ENCODE measurements at places on chromosomes 6 and 20.
A peak's percentile ranks its signal among the peaks of the same experiment; 100 is the strongest.

- DNase-seq: no peak
Observed at GRCh38 chr6:31901415-31901952, 402 bp downstream of the ZBTB12 start.

DNA sequence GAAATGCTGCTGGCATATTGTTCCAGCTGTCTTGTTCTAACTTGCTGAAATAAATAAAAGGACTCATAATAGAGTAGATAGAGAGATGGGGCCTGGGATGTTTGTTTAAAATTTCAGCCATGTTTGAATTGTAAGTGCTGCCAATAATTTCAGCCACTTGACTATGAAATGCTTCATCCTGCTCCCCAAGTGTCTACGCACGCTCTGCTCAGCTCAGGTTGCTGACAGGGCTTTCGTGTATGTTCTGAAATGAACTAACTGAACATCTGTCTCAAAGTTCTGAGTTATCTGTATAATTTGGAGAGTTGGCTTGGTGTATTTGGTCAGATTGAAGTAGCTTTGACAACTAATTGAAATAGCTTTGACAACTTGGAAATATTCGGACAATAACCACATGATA is 387.8 kb downstream of the BMP2 start:
- DNase-seq: no peak

DNA sequence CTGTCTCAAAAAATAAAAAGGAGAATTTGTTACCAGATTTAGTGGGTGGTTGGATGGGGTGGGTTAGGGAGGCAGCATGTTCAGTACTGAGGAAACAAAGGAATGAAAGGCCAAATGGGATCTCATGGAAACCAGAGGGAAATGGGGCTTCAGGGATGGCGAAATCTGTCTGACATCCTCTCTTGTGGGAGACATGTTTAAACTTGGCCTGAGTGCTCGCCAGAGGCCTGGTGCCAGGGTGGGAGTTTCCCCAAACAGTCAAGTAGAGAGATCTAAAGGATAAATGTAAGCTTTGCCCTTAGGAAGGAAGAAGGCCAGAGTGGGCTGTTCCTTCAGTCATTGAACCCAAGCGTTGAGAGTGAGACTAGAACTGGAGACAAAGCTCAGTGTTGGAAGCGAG is 61.9 kb upstream of the AKIRIN2 start:
- DNase-seq: no peak

DNA sequence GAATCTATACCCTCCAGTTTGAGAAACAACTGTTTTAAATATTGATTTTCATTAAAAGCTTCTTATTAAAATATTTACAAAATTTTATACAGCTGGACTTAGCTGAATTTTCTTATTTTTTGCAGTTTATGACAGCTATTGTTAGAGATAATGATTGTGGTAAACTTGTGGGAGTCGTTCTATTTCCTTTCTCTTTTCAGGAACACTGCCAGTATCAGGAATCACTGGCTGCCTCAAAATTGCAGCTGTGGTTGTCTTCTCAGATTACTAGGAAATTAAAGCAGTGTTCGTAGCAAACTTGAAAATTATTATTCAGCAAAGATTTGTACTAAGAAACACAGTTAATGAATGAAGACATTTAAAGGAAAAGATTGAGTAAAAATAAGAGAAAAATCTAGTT is 311.0 kb downstream of the CENPW start:
- no peak for DNase-seq

DNA sequence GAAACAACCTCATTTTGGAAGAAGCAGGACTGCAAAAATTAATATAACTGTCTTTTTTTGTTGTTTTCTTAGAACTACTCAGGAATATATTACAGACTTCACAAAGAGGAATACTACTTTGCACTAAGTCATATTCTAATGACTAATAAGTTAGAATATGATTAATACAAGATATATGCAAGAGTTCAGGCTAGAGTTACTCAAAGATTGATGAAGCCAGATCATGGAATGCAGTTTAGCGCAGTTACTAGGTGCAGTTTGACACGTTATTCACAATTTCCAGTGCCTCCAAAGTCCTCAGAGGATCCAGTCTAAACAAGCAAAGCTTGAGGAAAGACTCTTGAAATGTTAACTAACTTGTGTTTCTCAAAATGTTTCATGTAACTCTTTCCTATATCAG is 1.2 kb upstream of the MYCT1 start:
- no peak for DNase-seq

DNA sequence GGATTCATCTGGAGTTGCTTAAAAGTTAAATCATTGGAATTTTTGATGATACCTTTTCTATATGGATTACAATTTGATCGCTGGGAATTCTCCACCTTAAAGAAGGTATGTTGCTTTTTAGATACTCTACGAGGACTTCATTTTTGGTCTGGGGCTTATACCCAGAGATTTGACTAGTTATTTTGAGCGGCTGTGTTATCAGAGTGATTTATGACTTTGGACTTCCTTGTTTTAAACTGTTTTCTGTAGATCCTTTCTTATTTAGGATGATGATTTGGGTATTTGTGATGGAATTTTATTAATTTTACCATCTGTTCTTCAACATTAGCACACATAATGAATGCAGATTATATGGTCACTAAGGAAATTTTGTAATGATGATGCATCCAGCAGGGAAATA is 75.2 kb downstream of the SOX4 start:
- DNase-seq: no peak

DNA sequence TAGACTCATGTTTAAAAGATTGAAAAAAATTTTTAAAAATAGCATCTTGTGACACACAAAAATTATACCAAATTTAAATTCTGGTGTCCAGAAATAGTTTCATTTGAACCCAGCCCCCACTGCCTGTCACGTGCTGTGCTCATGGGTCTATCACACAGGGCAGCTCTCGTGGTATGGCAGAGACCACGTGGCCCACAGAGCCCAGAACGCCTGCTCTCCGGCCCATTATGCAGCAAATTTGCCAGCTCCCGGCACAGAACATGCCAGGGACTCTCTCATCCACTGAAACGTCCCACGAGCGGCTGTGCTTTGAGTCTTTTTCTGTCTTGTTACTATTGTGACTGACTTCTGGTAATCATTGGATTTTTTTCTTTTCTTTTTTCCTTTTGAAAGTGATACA is 224.3 kb downstream of the TTLL2 start:
- DNase-seq: no peak

DNA sequence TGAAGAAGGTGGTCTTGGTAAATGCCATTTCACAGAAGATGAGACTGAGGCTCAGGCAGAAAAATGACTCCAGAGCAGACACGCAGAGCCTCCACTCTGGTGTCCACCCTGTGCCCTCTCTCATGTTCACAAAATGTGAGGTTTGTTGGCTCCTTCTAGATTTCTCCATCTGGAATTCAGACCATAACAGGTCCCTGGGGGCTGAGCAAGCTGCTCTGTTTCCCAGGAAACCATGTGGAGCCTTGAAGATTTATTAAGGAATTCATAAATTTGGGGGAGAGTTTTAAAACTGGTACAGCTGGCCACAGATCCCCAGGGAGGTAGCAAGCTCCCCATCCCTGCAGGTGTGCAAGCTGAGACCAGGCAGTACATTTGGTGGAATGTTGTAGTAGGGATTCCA is 38.8 kb upstream of the SIRPA start:
- DNase-seq: peak; percentile 87

DNA sequence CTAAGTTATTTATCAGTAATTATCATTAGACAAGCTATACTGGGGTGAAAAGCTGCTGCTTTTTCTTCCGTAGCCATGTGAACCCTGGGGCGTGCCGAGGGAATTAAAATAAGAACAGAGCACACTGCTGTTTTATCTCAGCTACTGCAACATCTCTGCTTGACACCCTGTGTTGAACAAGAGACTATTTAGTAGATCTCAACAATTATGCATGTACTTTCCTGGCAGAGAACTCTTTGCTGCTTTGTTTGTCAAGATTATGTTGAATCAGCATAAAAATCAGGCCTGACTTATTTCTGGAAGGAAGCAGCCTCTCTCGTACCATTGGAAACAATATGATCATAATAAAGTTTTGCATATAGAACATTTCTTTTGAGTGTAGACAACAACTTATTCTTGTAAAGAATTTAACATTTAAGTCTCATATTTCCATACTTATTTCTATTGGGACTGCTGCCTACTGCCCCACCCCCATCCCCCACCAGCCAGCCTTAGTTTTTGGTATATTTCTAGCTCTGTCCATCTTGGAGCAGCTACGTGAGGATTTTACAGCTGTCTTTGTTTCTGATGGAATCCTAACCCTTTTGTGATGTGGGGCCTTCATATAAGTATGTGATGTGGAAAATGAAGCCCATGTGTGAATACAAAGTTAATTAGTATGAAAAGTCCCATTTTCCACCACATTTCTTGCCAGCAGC is 1011.4 kb downstream of the KIF16B start:
- no peak for DNase-seq

GRCh38 chr20:15742627-15743026 is 830.6 kb downstream of the KIF16B start:
- DNase-seq: no peak

DNA sequence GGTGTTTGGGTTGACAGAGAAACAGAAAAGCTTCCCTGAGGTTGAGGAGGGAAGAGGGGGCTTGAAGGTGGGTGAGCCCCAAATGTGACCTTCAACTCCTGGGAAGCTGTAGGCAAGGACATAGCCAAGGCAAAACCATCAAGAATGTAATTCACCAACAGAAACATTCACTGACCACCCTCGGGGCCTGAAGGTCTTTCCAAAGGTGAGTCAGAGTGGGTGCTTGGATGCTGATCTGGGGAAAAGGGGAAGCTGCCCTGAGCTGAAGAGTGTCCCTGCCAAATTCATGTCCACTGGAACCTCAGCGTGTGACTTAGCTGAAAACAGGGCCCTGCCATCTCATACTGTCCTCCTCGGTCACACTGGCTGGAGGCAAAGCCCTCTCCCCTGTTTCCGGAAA is 234.2 kb upstream of the SULF2 start:
- DNase-seq: no peak

DNA sequence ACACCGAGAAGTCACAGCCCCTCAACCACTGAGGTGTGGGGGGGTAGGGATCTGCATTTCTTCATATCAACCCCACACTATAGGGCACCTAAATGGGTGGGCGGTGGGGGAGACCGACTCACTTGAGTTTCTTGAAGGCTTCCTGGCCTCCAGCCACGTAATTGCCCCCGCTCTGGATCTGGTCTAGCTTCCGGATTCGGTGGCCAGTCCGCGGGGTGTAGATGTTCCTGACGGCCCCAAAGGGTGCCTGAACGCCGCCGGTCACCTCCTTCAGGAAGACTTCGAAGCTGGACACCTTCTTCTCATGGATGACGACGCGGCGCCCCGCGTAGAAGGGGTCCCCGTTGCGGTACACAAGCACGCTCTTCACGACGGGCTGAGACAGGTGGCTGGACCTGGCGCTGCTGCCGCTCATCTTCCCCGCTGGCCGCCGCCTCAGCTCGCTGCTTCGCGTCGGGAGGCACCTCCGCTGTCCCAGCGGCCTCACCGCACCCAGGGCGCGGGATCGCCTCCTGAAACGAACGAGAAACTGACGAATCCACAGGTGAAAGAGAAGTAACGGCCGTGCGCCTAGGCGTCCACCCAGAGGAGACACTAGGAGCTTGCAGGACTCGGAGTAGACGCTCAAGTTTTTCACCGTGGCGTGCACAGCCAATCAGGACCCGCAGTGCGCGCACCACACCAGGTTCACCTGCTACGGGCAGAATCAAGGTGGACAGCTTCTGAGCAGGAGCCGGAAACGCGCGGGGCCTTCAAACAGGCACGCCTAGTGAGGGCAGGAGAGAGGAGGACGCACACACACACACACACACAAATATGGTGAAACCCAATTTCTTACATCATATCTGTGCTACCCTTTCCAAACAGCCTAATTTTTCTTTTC is at the start of gene DCDC2:
DCDC2 (minus strand) TSS at position 724 of the 883 bp plus-strand sequence; CDS start at position 415, 309 bp downstream.
- DNase-seq: no peak

- DNase-seq: no peak
Observed at GRCh38 chr6:106495014-106495413, 134.3 kb downstream of the RTN4IP1 start.

GRCh38 chr6:85273046-85273445 is 176.8 kb upstream of the NT5E start:
- no peak for DNase-seq

GRCh38 chr20:4246428-4246827 is 231.1 kb upstream of the RNF24 start:
- DNase-seq: no peak

GRCh38 chr6:166737261-166737660 is 110.2 kb upstream of the RPS6KA2 start:
- no peak for DNase-seq

GRCh38 chr6:30782425-30783014 is 38.2 kb upstream of the IER3 start:
- DNase-seq: no peak

DNA sequence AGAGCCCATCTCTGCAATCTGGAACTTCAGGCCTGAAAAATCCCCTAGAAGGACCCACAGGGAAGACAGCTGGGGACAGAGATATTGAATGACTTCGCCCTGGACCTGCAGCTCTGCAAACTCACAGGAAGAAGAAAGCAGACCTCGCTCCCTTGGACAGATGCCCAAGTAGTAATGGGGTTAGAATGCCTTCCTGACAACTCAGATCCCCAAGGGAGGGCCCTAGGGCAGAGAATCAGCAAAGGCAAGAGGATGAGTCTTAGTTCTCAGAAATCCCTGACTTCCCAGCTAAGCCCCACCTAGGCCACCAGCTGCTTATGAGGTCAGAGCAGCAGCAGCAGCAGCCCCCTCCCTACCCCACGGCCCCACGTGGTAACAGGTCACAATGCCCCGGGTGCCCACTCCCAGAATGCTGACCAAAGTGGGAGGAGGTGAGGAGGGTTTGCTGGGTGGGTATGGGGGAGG is at the start of gene C20orf141:
C20orf141 (plus strand) TSS at position 401 of the 465 bp plus-strand sequence. CDS start 198 bp downstream, outside the sequence.
- no peak for DNase-seq

DNA sequence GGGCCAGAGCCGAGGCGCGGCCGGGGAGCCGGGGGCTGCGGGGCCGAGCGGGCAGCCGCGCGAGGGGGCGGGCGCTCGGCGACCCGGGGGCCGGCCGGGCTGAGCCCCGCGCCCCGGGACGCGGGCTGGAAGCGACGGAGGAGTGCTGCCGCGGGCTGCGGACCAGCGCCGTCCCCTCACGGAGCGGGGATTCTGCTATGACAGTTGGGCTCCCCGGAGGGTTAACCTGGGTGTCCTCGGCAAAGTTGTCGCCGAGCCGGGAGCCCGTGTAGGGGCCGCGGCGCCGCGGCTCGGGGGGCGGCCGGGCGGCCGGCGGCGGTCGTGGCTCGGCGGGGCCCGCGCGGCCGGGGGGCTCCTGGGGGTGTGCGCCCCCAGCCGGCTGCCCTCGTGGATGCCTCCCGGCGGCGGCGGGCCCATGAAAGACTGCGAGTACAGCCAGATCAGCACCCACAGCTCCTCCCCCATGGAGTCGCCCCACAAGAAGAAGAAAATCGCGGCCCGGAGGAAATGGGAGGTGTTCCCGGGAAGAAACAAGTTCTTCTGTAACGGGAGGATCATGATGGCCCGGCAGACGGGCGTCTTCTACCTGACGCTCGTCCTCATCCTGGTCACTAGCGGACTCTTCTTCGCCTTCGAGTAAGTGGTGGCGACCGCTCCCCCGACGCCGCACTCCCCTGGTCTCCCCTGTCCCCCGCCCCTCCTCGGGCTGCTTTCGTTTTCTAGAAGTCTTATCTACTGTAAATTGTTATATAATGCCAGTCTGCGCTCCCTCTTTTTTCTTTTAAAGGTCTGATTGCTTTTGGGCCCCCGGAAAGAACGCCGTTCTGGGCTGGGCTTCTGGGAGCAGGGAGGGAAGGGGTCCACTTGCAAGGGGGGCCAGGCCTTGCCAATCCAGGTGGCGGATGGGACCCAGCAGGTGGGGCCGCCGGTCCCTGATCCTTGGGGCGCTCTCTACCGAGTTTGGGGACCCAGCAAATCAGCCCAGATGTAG is 936 bp downstream of the ZDHHC14 start:
- no peak for DNase-seq
